ENCODE measurements at places on chromosomes 13 and 19.

- H3K36me3 ChIP-seq: no peaks in the 10 kb centered on the region
- H3K4me1 ChIP-seq: no peaks in the 10 kb centered on the region
- H3K4me3 ChIP-seq: no peak overlapping the region
- no peaks in the 10 kb centered on the region for H3K27me3 ChIP-seq
- no peak for DNase-seq
Observed at GRCh38 chr13:76927955-76928354, 20.4 kb upstream of the ACOD1 start.

DNA sequence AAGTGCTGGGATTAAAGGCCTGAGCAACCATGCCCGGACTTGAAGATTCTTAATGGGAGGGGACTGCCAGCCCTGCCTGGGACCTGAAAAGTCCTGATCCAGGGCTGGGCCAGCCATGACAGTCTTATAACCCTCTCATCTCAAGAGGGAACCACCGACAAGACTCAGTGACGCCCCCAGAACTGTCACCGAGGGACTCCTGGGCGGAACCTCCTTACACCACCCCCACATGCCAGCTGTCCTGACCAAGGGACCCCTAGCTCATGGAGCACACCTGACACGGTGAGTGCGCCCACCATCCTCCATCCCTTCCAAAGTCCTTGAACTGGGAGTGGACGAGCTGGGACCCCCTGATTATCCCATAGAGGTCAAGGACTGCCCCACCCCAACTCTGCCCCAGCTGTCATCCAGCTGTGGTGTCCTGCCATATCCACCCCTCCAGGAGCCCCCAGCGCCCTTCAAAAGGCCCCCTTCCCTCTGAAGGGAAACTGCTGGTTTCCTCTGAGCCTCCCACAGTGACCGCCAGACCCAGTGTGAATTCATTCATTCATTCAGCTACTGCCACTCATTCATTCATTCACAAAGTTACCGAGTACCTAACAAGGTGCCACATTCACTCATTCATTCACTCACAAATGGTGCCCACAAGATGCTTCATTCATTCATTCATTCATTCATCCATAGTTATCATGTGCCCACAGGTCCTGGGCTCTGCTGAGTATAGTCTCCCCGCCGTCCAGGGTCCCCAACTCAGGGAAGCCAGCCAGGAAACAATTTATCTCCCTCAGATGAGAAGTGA, 3.7 kb downstream of the NDUFA11 start:
- no peak overlapping the region for H3K4me3 ChIP-seq
- H3K36me3 ChIP-seq: peaks cover 19% of the 10 kb centered on the region
- no peak overlapping the region for H3K27ac ChIP-seq
- peaks cover 4% of the 10 kb centered on the region for H3K4me1 ChIP-seq
- H3K27me3 ChIP-seq: no peaks in the 10 kb centered on the region

GRCh38 chr13:36068991-36069390, 62.2 kb downstream of the DCLK1 start:
- H3K4me1 ChIP-seq: no peaks in the 10 kb centered on the region
- H3K27me3 ChIP-seq: no peaks in the 10 kb centered on the region
- no peaks in the 10 kb centered on the region for H3K36me3 ChIP-seq
- H3K27ac ChIP-seq: no peak overlapping the region
- H3K4me3 ChIP-seq: no peak overlapping the region

DNA sequence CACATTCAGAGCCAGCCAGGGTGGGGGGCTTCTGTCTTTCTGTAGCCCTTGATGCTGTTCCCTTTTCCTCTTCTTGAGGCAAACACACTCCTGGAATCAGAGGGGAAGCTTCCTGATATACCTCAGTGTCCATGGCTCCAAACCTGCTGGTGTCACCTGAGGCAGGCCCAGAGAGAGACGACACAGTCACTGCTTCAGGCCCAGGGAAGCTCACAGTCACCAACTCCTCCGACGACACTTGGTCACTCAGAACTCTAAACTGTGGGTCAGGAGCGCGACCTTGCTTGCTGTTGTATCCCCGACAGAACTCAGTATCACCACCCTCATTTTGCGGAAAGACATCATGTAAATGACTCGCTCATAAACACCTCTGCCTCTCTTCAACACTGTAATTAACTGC, 1.1 kb downstream of the ATP13A1 start:
- no peaks in the 10 kb centered on the region for H3K27me3 ChIP-seq
- no peak overlapping the region for H3K27ac ChIP-seq
- H3K4me3 ChIP-seq: no peak overlapping the region

GRCh38 chr13:21889651-21890050, 218.8 kb downstream of the FGF9 start:
- no peaks in the 10 kb centered on the region for H3K4me1 ChIP-seq
- no peak overlapping the region for H3K4me3 ChIP-seq
- no peak for DNase-seq
- no peaks in the 10 kb centered on the region for H3K27me3 ChIP-seq
- H3K27ac ChIP-seq: no peak overlapping the region
- H3K36me3 ChIP-seq: peaks cover 4% of the 10 kb centered on the region

DNA sequence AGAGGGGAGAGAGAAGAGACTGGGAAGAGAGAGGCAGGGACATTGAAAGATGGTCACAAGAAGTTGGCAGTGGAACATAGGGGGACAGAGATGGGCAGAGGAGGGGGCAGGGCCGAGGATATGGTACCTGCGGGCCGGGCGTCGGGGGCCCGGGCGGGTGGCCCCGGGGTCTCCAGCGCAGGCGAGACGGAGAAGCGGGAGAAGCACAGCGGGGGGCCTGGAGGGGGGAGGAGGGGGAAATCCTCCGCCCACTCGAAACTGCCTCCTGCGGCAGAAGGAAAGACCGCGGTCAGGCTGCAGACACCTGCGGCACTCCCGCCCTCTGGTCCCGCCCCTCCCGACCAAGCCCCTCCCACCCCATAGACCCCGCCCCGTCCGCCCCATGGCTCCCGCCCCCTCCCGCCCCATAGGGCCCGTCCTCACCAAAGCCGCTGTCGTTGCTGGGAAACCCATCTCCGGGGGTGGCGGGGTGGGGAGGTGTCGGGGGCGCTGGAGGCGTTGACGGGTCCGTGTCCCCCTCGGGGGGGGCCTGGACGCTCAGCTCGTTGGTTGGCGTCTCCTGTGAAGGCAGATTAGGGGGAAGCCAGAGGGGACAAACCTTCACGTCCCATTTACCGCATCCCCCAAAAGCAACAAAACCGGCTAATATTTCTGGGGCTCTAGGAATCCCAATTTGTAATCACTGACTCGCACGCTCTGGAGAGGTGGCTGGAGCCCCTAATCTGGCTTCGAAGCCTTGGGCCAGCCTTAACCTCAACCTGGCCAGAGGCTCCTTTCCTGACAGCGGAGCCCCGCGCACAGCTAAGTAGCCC, 20.4 kb downstream of the LMTK3 start:
- peak overlapping the region; percentile 86 for H3K27ac ChIP-seq
- H3K4me3 ChIP-seq: peak overlapping the region; percentile 72
- no peaks in the 10 kb centered on the region for H3K27me3 ChIP-seq
- no peaks in the 10 kb centered on the region for H3K36me3 ChIP-seq
- no peak for DNase-seq
- peaks cover 6% of the 10 kb centered on the region for H3K4me1 ChIP-seq

DNA sequence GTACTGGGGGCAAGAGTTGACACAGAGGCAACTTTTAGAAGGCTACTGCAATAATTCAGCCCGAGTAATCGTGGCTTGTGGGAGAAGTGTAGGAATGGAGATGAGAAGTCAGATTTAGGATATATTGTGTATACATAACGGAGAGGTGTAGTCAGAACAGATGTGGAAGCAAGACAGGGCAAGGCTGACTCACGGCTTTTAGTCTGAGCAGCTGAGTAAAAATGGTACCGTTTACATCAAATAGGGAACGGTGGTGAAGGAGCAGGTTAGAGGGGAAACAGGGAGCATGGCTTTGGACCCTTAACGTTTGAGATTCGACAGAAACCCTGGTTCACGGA, 796 bp upstream of the LSM14A start:
- peaks cover 12% of the 10 kb centered on the region for H3K4me1 ChIP-seq
- peak overlapping the region; percentile 73 for H3K4me3 ChIP-seq
- peak overlapping the region; percentile 95 for H3K27ac ChIP-seq
- no peaks in the 10 kb centered on the region for H3K36me3 ChIP-seq
- DNase-seq: no peak
- H3K27me3 ChIP-seq: no peaks in the 10 kb centered on the region

- H3K27me3 ChIP-seq: no peaks in the 10 kb centered on the region
- no peaks in the 10 kb centered on the region for H3K4me1 ChIP-seq
- no peak overlapping the region for H3K27ac ChIP-seq
- no peak overlapping the region for H3K4me3 ChIP-seq
- no peak for DNase-seq
Observed at GRCh38 chr19:28399187-28399586, 813.8 kb downstream of the UQCRFS1 start.

GRCh38 chr13:107865643-107866031, 349.7 kb downstream of the LIG4 start:
- no peak for DNase-seq
- H3K4me3 ChIP-seq: peak overlapping the region; percentile 11
- peaks cover 3% of the 10 kb centered on the region for H3K4me1 ChIP-seq
- no peaks in the 10 kb centered on the region for H3K36me3 ChIP-seq
- no peaks in the 10 kb centered on the region for H3K27me3 ChIP-seq

DNA sequence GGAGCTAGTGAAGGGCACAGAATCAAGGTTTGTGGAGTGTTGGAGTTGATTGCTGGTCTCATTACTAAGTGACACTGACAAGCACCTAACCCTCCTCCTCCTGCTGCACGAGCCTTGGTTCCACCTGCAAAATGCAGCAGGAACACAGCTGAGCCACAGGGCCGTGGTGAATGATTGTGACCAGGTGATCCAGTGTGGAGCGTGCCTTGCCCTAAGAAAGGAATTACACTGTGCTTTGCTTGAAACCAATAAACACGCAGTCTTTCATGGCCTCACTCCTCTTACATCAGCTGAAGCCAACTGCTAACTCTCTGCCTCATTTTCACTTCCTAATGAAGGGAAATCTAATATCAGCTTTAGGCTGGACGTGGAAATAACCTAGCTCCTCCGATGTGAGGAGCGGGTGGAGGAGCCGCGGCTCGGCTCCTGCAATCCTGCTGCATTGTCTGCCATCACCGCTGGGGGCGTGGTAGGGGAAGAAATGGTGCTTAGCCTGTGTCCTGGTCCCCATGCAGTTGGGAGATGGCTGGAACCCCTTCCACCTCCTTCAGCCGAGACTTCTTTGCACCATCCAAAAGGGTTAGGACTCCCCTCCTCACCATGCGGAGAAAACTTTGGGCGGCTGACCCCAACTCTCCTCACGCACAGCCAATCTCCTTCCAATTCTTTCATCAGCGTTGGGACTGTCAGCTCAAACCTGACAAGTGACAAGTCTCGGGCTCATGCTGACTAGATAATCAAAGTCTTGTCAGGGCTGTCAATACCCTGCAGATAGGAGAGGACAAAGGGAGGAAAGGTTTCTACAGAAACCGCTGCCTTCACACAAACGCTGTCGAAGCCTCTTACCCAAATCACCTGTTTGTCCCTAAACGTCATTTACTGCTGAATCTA, 427.9 kb downstream of the ZNF536 start:
- peaks cover 6% of the 10 kb centered on the region for H3K27me3 ChIP-seq
- peak; percentile 50 for DNase-seq
- H3K4me1 ChIP-seq: no peaks in the 10 kb centered on the region
- H3K4me3 ChIP-seq: no peak overlapping the region

GRCh38 chr13:43785261-43785649, 1.5 kb downstream of the ENOX1 start:
- H3K36me3 ChIP-seq: no peaks in the 10 kb centered on the region
- H3K27me3 ChIP-seq: no peaks in the 10 kb centered on the region
- peaks cover 19% of the 10 kb centered on the region for H3K4me1 ChIP-seq
- DNase-seq: no peak
- peak overlapping the region; percentile 85 for H3K4me3 ChIP-seq
- no peak overlapping the region for H3K27ac ChIP-seq

DNA sequence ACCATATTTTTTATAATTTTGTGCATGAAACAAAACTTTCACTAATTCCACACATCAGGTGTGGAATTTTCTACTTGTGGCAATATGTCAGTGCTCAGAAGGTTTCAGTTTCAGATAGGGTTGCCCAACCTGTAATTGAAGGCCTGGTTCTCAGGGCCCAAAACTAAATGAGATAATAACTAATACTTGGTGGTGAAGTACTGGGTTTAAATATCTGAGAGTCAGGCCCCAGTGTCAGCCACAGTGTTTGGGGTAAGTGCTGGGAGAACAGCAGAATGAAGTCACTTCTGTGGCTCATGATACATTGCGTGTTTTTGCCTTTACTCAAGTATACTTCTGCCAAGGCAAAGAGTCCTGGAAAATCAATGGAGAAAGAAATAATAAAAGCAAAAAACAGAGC, 5.6 kb downstream of the SAFB start:
- no peak for DNase-seq
- peaks cover 14% of the 10 kb centered on the region for H3K4me1 ChIP-seq
- H3K4me3 ChIP-seq: no peak overlapping the region
- H3K36me3 ChIP-seq: peaks cover 31% of the 10 kb centered on the region
- no peaks in the 10 kb centered on the region for H3K27me3 ChIP-seq

- H3K4me3 ChIP-seq: no peak overlapping the region
- no peaks in the 10 kb centered on the region for H3K4me1 ChIP-seq
- H3K36me3 ChIP-seq: no peaks in the 10 kb centered on the region
- no peaks in the 10 kb centered on the region for H3K27me3 ChIP-seq
Observed at GRCh38 chr13:42495751-42496150, 78.2 kb upstream of the TNFSF11 start.

DNA sequence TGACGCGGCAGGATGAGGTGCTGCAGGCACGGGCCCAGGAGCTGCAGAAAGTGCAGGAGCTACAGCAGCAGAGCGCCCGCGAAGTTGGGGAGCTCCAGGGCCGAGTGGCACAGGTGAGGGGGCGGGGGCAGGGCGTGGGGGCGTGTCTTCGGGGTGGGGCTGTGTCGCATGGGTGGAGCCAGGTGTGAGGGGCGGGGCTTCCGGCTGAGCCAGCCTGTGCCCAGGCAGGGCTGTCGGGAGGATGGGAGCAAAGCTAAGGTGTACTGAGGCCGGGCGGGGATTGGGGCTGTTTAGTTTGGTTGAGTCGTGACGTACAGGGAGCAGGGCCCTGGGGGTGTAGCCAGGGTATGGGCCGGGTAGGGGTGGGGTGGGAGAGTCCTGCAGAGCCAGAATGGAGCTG, 62.3 kb downstream of the KCNC3 start:
- no peaks in the 10 kb centered on the region for H3K36me3 ChIP-seq
- DNase-seq: no peak
- no peaks in the 10 kb centered on the region for H3K27me3 ChIP-seq
- H3K27ac ChIP-seq: no peak overlapping the region
- no peaks in the 10 kb centered on the region for H3K4me1 ChIP-seq
